GM04504 (cell line): ENCODE measurements at places on chromosomes 12 and 14.

GRCh38 chr14:92546347-92547053, 32.9 kb downstream of the RIN3 start:
- no peak for DNase-seq

GRCh38 chr12:68281322-68282077, 28.1 kb upstream of the IL22 start:
- DNase-seq: no peak

DNA sequence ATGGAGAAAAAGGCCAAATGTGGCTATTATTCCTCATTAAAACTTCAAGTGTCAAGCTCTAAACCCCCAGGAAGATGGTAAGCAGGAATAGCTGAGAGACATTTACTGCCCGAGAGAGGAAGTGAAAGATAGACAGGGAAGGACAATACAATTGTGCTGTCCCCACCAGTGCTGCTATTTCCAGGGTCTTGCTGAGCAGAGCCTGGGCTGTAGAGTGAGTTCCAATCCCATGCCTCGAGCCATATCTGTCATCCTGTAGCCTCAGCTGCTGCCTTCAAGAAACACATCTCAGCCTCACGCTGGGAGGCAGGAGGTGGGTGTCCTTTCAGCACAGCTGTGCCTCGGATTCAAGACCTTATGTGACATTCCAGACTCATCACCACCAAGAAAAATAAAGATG, 114.0 kb downstream of the RPAP3 start:
- no peak for DNase-seq

DNA sequence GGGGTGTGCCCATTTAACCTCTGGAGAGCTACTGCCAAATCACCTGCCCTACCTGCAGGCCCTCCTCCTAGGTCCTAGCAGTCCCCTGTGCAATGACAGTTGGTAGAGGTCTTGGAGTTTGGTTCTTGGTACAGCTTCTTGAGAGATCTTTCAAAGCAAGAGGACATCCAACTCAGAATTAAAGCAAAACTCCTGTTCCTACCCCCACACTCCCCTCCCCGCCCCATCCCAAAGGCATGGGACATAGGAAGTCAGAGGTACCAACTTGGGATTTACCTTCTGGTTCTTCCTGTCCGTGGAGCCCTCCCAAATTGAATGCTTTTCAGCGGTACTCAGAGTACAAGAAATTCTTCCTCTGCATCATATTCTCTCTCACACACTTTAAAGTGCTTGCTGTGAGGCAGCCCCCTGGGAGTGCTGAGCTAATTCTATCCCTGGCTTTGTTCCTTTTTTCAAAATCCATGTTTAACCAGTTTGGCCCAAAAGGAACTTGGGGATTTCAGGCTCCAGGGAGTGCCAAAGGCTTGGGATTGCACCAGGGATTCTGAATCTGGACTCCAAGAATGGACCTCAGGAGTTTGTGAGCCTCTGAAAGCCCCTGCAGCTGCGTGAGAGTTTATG, 40.8 kb downstream of the GALNT16 start:
- DNase-seq: no peak

DNA sequence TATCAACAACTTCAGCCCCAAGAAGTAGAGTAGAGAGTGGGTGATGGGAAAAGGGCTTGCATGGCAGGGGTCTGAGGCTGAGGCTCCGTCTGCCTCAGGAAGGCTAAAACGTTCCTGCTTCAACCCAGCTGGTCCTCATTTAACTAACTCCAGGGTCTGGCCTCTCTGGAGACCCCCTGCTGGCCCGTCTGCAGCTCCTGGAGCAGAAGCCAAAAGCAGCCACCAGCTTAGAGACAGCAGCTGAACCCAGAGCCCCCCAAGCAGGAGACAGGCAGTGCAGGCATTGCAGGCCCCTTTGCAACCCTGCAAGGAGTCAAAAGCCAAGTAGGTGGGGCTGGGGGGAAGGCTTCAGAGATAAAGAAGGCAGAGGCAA, 25.1 kb upstream of the LTBP2 start:
- DNase-seq: no peak

DNA sequence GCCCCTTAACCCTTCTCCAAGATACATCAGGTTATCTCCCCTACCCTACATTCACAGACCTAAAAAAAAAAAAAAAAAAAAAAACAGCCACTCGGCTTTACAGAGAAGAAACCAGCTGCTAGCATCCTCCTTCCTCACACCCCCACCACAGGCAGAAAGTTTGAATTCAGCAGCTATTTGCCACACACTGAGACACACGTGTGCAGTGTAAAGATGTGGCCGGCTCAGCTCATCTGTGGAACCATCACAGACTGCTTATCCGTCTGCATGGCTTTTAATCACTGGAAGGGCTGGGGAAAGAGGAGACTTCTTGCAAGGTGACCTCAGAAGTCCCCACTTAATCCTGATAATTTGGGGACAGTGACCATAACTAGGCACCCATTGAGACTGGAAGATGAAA, 50.0 kb downstream of the VWF start:
- DNase-seq: no peak

- DNase-seq: no peak
Measured at GRCh38 chr12:2439332-2440100, 355.3 kb upstream of the FKBP4 start.

DNA sequence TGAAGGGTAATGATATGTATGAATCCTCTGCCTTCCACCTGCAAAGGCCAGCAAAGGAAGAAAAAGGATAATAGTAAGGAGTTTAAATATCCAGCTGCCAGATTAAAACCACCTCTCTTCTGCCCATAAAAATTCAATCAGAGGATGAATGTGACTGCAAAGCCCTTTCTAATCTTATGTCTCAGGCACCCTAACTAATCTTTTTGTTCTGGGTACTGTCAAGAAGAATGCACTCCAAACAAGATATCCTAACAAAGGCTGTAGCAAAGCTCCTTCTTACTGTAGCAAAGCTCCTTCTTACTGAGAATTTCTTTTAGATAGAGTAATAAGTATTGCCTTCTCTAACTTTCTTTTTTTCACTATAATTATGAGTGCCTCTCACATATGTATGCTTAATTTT, 91.8 kb downstream of the ST8SIA1 start:
- no peak for DNase-seq
